Right hindlimb (tissue), 1 donor: ENCODE measurements at places on chromosomes 6 and 20.

GRCh38 chr6:81253821-81254220 lies 498.7 kb downstream of the TENT5A start:
- DNase-seq, result no peak

- no peak for DNase-seq
Measured at GRCh38 chr6:166598441-166599138, 12.1 kb upstream of the RAMACL start.

DNA sequence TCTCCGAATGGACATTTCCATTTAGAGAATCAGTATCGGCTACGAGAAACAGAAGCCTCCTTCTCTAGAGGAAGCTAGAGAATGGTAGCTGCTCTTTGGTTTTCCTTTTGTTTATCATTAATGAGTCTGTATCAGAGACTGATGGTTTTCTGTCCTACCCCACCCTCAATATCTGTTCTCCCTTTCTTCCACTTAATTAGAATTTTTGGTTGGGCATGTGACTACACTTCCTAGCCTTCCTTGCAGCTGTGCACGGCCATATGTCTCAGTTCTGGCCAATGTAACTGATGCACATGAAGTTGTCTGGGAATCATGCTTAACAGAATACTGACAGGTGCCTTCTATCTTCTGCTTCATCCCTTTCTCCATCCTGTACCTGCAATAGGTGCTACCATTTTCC lies 19.0 kb downstream of the RNF24 start:
- no peak for DNase-seq

GRCh38 chr6:45069091-45069490 lies 259.0 kb upstream of the RUNX2 start:
- no peak for DNase-seq

GRCh38 chr6:67759001-67759400 lies 876.1 kb upstream of the ADGRB3 start:
- no peak for DNase-seq

DNA sequence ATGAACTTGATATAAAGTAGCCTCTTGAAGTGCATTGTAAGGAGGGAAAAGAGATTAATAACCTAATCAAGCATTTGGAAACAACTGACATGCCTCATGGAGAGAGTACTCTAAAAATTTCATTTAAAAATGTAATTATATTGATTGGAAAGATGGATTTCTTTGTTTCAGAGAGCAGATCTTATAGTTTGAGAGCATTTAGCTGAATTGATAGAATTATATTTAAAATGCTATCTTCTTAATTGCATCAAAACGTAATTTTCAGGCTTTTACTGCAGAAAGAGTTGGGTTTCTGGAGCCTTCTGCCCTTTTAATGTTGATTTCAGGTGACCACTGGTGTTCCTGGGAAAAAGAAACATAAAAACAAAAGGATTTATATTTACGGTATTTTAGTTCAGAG lies 130.6 kb downstream of the EDN3 start:
- DNase-seq, result no peak

GRCh38 chr6:149567945-149568585 lies 1.9 kb downstream of the GINM1 start:
- DNase-seq, result no peak

GRCh38 chr6:13407709-13408695 lies 79.4 kb downstream of the GFOD1 start:
- DNase-seq, result no peak

DNA sequence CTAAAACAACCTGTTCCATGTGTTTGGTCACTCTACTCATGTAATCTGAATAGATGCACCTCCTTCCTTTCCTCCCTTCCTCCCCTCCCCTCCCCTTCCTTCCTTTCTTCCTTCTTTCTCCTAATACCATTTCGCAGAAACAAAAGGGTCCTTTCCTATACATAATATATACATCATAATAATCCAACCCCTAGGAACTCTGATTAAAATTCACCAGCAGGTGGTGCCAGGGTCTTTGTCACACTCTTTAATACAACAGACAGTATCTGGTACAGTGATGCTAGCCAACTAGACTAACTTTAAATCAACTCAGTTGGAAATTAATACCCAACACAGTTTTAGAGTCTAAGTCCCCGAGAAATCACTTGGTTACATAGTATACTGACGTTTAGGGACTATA lies 181.2 kb upstream of the SHLD1 start:
- DNase-seq, result peak; percentile 44

- peak; percentile 19 for DNase-seq
Measured at GRCh38 chr20:58709013-58709702, 16.6 kb downstream of the NPEPL1 start.

- no peak for DNase-seq
Measured at GRCh38 chr20:44616604-44616964, 34.2 kb downstream of the PKIG start.

DNA sequence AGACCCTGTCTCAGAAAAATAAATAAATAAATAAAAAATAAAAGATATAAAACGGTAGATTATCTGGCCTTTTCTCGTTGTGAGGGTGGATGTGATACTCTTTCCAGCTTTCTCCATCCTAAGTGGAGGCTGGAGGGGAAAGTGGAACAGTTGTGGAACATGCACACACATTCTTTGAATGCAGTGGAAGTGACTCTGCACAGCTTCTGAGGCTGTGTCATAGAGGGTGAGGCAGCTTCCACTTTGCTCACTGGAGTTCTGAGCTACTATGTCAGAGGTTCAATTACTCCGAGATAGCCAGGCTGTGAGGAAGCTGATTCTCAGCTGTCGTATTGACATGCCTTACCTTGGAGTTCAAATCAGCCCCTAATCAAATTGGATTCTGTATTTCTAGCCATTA lies 82.2 kb downstream of the CHMP4B start:
- DNase-seq, result no peak

GRCh38 chr6:111870742-111871064 lies 2.5 kb downstream of the FYN start:
- no peak for DNase-seq

- peak; percentile 86 for DNase-seq
Measured at GRCh38 chr20:407133-407952, 756 bp upstream of the RBCK1 start.

GRCh38 chr20:43187476-43188233 lies 2.1 kb downstream of the PTPRT start:
- peak; percentile 88 for DNase-seq

DNA sequence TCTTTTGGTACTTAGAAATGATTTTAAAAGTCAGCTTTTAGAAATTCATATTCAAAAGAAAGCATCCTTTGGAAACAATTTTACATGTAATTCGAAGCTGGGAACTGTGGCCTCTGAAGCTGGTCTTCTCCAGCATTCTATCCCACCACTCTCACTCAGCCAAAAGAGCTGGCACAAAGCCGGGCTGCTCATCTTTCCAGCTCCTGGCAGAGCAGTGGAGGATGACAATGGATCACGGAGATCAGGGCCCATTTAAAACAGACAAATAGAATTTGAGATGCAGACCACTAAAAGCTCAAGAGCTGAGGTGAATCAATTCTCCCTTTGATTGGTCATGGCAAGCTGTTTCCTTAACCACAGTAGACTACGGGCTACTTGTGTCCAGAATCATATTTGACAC lies 60.6 kb downstream of the OTOR start:
- DNase-seq, result no peak

GRCh38 chr6:34249469-34250261 lies 859 bp upstream of the SMIM29 start:
- DNase-seq, result no peak

- DNase-seq, result no peak
Measured at GRCh38 chr6:13666194-13667105, 45.2 kb downstream of the RANBP9 start.

DNA sequence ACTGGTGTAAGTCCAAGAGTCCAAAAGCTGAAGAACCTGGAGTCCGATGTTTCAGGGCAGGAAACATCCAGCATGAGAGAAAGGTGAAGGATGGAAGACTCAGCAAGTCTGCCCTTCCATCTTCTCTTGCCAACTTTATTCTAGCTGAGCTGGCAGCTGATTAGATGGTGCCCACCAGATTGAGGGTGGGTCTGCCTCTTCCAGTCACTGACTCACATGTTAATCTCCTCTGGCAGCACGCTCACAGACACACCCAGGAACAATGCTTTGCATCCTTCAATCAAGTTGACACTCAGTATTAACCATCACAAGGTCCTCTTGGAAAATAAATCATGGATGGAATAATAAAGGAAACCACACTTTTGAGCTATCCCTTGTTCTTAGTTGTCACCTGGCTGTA lies 121.2 kb downstream of the MAP3K7 start:
- no peak for DNase-seq

GRCh38 chr6:21383450-21384085 lies 210.0 kb upstream of the SOX4 start:
- no peak for DNase-seq

- DNase-seq, result no peak
Measured at GRCh38 chr20:15965165-15965564, 608.1 kb downstream of the KIF16B start.

GRCh38 chr6:43262000-43262779 lies 18.9 kb downstream of the TTBK1 start:
- DNase-seq, result no peak

DNA sequence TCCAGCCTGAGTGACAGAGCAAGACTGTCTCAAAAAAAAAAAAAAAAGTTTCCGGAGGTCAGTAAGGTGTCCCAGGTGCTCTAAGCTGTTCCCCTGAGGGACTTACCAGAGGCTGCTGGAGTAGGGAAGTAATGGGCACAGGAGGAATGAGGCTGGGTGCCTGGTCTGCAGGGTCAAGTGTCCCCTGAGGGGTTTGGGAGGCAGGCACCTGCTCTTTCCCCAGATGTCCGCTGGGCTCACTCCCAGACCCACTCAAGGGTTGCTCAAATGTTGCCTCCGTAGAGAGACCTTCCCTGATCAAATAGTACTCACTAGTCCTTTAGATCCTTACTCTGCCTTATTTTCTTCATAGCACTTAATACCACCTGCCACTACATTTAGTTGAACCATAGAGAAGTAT lies 5.4 kb upstream of the MAPK13 start:
- DNase-seq, result no peak

DNA sequence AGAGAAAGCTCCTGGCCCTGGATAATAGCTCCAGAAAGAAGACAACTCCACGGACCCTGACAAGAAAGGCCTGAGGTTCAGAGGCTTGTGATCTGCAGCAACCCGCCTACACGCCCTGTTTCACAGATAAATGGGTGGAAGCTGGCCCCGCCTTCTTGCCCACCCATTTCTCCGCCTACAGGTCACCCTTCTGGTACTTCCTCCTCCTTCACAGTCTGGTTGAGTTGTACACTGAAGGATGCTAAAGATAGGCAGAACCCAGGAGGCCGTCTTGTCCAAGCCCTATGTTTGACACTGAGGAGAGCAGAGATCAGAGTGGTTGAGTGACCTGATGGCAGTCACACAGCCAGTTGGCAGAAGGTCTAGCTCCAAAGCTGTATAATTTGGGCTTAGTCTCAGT lies 34.2 kb upstream of the MDGA1 start:
- DNase-seq, result no peak

- DNase-seq, result no peak
Measured at GRCh38 chr6:170031684-170032121, 259.2 kb downstream of the DLL1 start.

DNA sequence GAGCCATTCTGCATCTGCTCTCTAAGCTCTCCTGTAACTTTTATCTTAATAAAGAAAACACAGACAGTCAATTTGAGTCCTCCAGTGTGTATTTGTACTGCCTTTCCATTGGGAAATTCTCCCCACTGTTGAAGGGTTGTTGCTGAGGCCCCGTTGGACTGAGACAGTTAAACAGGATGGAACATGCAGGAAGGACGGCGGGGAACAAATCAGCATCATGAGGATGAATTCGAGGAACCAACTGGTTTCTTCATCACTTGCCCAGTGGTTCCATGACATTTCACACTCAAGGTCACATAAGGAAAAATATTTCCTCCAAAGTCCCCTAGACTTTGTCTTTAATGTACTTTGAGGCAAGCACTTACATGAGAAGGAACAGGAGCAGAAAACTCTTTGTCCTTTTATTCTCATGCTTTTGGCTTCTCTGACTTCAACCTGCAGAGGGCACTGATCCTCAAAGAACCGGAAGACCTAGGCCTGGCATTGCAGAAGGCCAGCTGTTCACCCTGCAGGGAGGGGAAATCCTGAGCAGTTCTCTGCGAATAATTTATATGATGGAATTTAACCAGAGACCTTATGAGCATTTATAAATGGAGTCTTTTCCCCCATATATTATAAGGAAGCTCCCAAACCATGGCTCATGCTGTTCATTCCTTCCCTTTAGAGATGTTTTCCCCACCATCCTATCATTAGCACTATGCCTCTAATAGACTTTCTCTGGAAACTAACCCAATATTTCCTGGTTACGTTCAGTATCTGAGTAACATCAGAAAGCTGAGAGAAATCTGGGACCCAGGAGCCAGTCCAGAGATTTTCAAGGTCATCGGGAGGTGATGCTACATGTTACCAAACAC lies 55.2 kb upstream of the ADGRF1 start:
- peak; percentile 80 for DNase-seq

GRCh38 chr20:47397652-47398301 lies 41.3 kb upstream of the ZMYND8 start:
- no peak for DNase-seq

- DNase-seq, result no peak
Measured at GRCh38 chr6:13355043-13355945, 27.0 kb upstream of the TBC1D7 start.

DNA sequence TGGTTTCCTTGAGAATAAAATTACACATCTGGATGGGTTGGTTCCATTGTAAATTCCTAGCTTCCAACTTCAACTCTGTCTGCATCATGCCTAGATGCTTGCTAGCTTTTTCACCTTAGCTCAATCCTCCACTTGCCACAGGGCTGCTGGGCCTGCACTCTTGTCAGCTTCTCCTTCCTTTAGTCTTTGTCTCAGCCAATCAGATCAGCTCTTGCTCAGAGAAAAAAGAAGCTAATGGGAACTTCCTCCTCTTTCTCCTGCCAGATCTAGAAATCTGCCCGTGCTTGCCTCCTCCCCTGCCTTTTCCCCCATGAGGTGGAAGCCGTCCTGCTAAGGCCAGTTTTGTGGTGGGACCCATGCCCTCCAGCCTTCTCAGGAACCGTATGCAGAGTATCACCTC lies 18.5 kb downstream of the RAE1 start:
- DNase-seq, result no peak

DNA sequence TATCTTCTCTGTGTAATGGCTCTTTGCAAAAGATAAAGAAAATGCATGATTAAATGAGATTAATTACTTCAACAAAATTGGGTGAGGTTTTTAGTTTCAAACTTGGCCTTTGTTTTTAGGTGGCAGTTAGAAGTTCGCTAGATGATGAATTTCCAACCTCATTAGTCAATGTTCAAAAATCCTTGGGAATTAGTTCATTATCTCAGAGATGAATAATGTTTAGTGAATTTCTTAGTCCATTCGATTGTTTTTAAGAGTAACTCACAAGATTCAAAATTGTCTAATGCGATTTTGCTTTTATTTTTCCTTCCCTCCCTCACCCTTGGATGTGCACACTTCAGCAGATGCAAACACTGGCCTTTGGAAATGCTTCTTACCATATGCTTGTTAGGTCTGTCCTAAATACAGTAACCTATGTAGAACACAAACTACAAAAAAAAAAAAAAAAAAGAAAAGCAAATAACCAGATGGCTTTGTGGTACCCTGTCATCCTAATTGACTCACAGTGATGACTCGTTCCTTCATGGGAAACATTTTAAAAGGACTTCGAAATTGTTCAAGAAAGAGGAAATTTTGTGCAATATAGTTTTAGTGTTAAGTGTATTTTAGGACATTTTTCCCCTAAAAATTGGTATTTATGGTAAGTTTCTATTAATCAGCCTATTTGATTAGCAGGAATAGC lies 66.7 kb downstream of the FAM229B start:
- no peak for DNase-seq
